Bronchial smooth muscle cell (primary cell): ENCODE measurements at places on chromosomes 1 and 21. TPM values are rescaled to one million over a fixed set of nuclear protein-coding genes. Genes with fewer than 3 reads are reported as not detected.

LINGO4 gene
- not detected in 2 replicates for total RNA-seq

NID1 gene
- 22.4 and 40.4 TPM in 2 replicates for total RNA-seq

PGBD5 gene
- 0.69 and 2.2 TPM in 2 replicates for total RNA-seq

CFHR3 gene
- not detected in 2 replicates for total RNA-seq

ENAH gene
- total RNA-seq = 97.4 and 127 TPM in 2 replicates

GJA4 gene
- total RNA-seq = not detected in 2 replicates

LRRC71 gene
- not detected in 2 replicates for total RNA-seq

LYST gene
- 11.7 and 14.1 TPM in 2 replicates for total RNA-seq

TCP10L gene
- total RNA-seq = 0.32 and 0.34 TPM in 2 replicates

CCDC27 gene
- total RNA-seq = not detected in 2 replicates

VWA5B1 gene
- not detected in 2 replicates for total RNA-seq

IL12RB2 gene
- total RNA-seq = not detected in 2 replicates

ADCY10 gene
- total RNA-seq = 0.16 and 0.17 TPM in 2 replicates

AMY2A gene
- 0.09 TPM in 1 of 2 replicates, not detected in the other for total RNA-seq

ANKRD35 gene
- total RNA-seq = 2.9 and 5.2 TPM in 2 replicates

UBE2U gene
- total RNA-seq = not detected in 2 replicates

ERI3 gene
- total RNA-seq = 31.2 and 35.8 TPM in 2 replicates

CEPT1 gene
- 33.2 and 38.5 TPM in 2 replicates for total RNA-seq

ZNF648 gene
- not detected in 2 replicates for total RNA-seq

ELAPOR1 gene
- total RNA-seq = 0.43 and 0.95 TPM in 2 replicates

SPRR1B gene
- 0.17 TPM in 1 of 2 replicates, not detected in the other for total RNA-seq

MRPS15 gene
- total RNA-seq = 31.9 and 59.6 TPM in 2 replicates

ROR1 gene
- total RNA-seq = 5.2 and 6.9 TPM in 2 replicates

CTSK gene
- total RNA-seq = 176 and 280 TPM in 2 replicates

OR6N1 gene
- total RNA-seq = not detected in 2 replicates

NUDT4B gene
- total RNA-seq = 5.5 and 5.7 TPM in 2 replicates

GBP4 gene
- 0.16 and 0.26 TPM in 2 replicates for total RNA-seq

KIF26B gene
- total RNA-seq = 0.26 and 1.3 TPM in 2 replicates

SH3BGRL3 gene
- total RNA-seq = 31.1 and 52.8 TPM in 2 replicates

TFAP2E gene
- total RNA-seq = 0.16 TPM in 1 of 2 replicates, not detected in the other

DHX9 gene
- 101 and 122 TPM in 2 replicates for total RNA-seq

LCE1B gene
- total RNA-seq = not detected in 2 replicates

IVL gene
- total RNA-seq = not detected in 2 replicates

CAMSAP2 gene
- 20.0 and 22.1 TPM in 2 replicates for total RNA-seq

NRAS gene
- total RNA-seq = 18.8 and 28.8 TPM in 2 replicates

CNST gene
- 10.6 and 14.3 TPM in 2 replicates for total RNA-seq

PLXNA2 gene
- total RNA-seq = 1.9 and 4.1 TPM in 2 replicates

C1orf185 gene
- total RNA-seq = not detected in 2 replicates

ITLN2 gene
- not detected in 2 replicates for total RNA-seq
